B cell (primary cell): ENCODE measurements at places on chromosomes 13 and 19.

GRCh38 chr19:48946463-48947257 is 8.0 kb upstream of the BAX start:
- no peak for DNase-seq

DNA sequence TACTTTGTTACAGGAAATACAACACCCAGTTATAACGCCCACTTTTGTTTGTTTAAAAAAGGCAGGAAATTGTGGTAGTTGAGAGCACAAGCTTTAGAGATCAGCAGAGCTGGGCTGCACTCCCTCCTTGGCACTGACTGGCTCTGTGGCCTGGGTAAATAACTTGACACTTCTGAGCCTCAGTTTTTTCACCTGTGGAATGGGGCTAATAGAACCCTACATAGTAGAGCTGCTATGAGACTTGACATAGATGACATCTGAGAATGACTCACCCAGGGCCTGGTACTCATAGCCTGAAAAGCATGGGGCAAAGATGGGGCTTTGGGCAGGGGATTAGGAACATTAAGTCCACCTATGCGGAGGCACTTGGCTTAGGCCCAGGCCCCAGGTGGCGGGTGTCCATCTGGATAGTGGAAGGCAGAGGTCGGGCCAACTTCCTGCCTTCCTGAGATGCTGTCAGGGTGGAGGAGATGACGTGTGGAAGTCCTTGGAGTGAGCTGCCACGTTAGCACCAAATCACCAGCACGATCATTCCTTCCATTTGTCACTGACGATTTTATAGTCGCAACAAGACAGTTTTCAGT is 159.1 kb downstream of the KATNAL1 start:
- no peak for DNase-seq

- DNase-seq = no peak
These were observed 407 bp upstream of the ZNF550 start for GRCh38 chr19:57560049-57560491.

DNA sequence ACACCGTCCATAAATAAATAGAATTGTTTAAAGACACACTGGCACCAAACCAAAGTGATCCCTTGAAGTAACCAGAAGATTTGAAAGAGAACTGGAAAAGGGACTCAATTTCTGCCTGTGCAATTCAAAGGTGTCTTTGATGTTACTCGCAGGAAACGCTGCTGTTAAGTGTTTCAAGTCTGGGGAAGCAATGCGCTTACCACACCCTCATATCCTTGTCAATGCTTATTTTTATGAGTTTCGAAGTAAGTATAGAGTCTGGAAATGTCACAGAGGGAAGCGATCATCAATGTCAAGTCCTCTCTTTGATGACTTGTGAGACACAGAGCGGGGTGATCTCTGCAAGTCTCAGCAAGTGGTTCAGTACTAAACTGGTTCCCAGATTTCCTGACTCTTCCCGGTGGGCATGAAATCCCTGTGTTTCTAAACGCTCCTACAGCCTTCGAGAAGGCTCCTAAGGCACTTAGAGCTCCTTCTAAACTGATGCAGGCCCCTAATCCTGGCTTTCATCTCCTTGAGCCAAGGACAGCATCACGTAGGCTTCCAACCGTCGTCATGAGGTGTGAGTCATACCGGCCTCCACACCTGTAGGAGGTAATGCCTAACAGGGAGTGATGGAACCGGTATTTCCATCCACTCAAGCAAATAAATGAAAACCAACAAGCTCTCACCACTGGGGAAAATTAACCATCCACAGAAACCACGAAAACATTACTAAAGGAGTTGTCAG is 22.8 kb downstream of the SYDE1 start:
- no peak for DNase-seq

- DNase-seq = no peak
These were observed 84.6 kb upstream of the TRPC4 start for GRCh38 chr13:37954191-37954590.

- peak; percentile 70 for DNase-seq
These were observed 72.8 kb downstream of the GNG7 start for GRCh38 chr19:2629491-2630351.

GRCh38 chr19:54804101-54804500 is 691 bp downstream of the KIR2DL4 start:
- DNase-seq = no peak

- DNase-seq = no peak
These were observed 145.7 kb downstream of the PCCA start for GRCh38 chr13:100234524-100235136.

DNA sequence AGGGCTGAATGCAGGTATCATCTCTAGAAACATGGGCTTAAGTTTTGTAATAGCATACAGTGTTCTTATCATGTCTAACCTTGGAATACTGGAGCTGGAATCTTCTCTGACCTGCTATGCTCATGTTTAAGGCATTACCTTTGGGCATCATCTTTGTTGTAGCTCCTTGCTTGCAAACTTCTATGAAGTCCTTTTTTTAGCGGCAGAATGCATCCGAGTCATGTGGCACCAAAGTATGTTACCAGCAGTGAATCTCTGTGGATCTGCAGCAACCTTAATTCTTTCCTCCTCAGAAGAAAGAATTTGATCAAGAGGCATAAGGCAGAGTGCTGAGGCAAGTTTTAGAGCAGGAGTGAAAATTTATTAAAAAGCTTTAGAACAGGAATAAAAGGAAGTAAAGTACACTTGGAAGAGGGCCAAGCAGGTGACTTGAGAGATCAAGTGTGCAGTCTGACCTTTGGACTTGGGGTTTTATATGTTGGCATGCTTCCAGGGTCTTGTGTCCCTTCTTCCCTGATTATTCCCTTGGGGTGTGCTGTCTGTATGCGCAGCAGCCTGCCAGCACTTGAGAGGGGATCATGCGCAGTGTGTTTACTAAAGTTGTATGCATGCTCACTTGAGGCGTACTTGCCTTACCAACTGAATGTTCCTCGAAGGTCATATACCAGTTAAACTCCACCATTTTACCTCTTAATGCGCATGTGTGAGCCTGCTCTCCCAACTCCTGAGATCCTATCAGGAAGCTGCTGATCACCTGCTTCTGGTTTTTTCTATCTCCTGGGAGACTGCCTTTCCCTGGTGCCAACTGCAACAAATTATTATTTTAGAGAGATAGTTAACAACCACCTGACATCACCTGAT is 115.5 kb downstream of the LACC1 start:
- no peak for DNase-seq

GRCh38 chr19:17286263-17286662 is 4.6 kb downstream of the ANKLE1 start:
- no peak for DNase-seq

GRCh38 chr13:108087810-108088209 is 127.5 kb downstream of the LIG4 start:
- no peak for DNase-seq

DNA sequence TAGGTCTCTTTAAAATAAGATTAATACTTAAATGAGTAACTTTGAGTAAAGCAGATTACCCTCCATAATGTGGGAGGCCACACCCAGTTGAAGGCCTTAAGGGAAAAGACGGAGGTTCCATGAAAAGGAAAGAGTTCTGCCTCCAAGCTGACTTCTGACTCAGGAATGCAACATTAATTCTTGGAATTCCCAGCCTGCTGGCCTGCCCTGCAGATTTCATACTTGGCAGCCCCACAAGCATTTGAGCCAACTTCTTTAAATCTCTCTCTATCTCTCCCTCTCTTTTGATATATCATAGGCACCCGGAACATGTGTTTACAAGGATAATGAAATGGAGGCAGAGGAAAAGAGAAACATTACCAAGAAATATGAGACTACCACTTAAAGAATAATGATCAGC is 902.3 kb upstream of the MIR17HG start:
- no peak for DNase-seq
